GM23338 (cell line): ENCODE measurements at places on chromosomes 7 and 10. TPM values are rescaled to one million over a fixed set of nuclear protein-coding genes. Genes with fewer than 3 reads are reported as not detected.
A peak's percentile ranks its signal among the peaks of the same experiment; 100 is the strongest.

GRCh38 chr7:137925754-137926153 is 76.1 kb downstream of the CREB3L2 start:
- DNase-seq = no peak

The CALHM3 gene
- 0.19 TPM in 1 of 2 replicates, not detected in the other for polyA plus RNA-seq

The USP6NL gene
- 6.8 and 8.1 TPM in 2 replicates for polyA plus RNA-seq

The CLDN3 gene
- polyA plus RNA-seq = 20.1 and 21.4 TPM in 2 replicates

The TAS2R3 gene
- not detected in 2 replicates for polyA plus RNA-seq

The SKIDA1 gene
- polyA plus RNA-seq = 0.94 and 1.5 TPM in 2 replicates

The TEX36 gene
- polyA plus RNA-seq = not detected in 2 replicates

The NKX1-2 gene
- polyA plus RNA-seq = 9.4 and 9.8 TPM in 2 replicates

GRCh38 chr7:46145412-46145811 is 224.3 kb upstream of the IGFBP3 start:
- peak; percentile 92 for DNase-seq

The GPR15LG gene
- not detected in 2 replicates for polyA plus RNA-seq

DNA sequence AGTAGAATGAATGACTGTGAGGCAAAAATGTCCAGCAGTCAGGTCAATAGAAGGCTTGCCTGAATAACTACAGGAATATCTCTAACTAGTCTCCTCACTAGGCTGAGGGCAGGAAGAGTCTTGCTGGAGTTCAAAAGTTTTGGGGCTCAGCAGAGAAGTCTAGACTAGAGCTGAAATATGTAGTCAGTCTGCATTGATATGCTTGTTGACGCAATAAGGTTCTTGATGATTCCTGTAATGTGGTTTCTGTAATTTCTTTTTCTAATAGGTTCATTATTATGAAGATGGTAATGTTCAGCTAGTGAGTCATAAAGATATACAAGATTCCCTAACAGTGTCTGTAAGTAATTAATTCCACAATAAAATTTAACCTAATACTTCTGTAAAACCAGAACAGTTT is 41.5 kb upstream of the ST7 start:
- DNase-seq = no peak

The ADIRF gene
- 0.66 and 1.7 TPM in 2 replicates for polyA plus RNA-seq

The ARHGEF35 gene
- polyA plus RNA-seq = 27.6 and 32.3 TPM in 2 replicates

DNA sequence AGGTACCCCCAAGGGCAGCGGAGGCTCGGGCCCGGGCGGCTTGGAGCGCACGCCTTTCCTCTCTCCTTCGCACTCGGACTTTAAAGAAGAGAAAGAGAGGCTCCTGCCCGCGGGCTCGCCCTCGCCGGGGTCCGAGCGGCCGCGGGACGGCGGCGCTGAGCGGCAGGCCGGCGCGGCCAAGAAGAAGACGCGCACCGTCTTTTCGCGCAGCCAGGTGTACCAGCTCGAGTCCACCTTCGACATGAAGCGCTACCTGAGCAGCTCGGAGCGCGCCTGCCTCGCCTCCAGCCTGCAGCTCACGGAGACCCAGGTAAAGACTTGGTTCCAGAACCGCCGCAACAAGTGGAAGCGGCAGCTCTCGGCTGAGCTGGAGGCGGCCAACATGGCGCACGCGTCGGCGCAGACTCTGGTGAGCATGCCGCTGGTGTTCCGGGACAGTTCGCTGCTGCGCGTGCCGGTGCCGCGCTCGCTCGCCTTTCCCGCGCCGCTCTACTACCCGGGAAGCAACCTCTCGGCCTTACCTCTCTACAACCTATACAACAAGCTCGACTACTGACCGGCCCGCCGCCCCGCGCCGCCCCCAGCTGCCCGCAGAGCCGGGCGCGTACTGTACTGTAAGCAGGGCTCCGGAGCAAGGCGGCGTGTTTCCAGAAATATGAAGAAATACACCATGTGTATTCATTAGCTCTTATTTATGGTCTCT is 1.8 kb downstream of the HMX2 start:
- DNase-seq = peak; percentile 56

DNA sequence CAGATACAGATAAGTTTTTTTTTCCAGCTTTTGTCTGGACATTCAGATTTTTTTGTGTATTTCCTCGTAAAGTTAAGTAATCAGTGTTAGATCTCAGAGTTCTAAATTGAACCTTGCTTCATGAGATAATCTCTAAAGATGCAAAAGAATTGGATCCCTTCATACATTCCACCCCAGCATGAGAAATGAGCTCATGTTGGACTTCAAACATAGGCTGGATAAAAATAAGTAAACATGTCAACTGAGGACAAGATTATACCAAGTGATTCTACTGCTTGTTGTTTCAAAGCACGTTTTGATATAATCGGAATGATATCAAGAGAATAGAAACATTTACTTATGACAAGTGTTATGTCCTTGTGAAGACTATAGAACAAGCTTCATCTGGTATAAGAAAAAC is 117.0 kb upstream of the DKK1 start:
- DNase-seq = no peak

GRCh38 chr10:1121271-1121970 is 65.2 kb downstream of the WDR37 start:
- no peak for DNase-seq

GRCh38 chr7:1367501-1368183 is 91.6 kb downstream of the MICALL2 start:
- no peak for DNase-seq

GRCh38 chr10:121222842-121223241 is 371.7 kb downstream of the WDR11 start:
- no peak for DNase-seq

GRCh38 chr7:75969182-75969581 is 25.2 kb downstream of the TMEM120A start:
- no peak for DNase-seq

GRCh38 chr10:25786161-25786560 is 147.9 kb upstream of the MYO3A start:
- DNase-seq = no peak

The AS3MT gene
- 6.3 and 7.2 TPM in 2 replicates for polyA plus RNA-seq

DNA sequence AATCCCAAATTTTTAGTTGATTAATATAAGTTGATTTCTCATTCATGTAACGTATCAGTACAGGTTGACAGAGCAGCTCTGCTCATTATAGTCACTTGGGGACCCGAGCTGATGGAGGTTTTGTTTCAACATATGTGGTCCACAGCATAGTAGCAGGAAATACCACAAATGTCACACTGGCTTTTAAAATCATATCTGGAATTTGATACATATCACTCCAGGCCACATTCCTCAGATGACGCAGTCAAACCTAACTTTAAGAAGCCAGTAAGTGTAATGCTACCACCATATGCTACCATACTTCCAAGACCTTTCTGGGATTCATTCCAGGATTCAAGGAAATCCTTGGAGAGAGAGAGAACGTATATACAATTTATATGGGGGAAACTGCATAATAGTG is 156.3 kb downstream of the PHF14 start:
- DNase-seq = no peak

- no peak for DNase-seq
These were observed 79.9 kb downstream of the ZMIZ1 start for GRCh38 chr10:79148452-79149344.

DNA sequence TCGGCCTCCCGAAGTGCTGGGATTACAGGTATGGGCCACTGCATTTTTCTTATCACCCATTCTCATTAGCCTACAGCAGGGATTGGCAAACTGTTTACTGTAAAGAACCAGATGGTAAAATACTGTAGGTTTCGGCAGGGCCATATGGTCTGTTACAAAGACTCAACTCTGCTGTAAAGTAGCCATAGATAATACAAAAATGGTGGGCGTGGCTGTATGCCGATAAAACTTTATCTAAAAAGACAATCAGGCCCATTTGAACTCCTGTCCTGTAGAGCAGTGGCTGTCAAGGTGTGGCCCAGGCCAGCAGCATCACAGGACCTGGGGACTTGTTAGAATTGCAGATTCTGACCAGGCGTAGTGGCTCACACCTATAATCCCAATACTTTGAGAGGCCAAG is 134.3 kb downstream of the CUX1 start:
- no peak for DNase-seq

DNA sequence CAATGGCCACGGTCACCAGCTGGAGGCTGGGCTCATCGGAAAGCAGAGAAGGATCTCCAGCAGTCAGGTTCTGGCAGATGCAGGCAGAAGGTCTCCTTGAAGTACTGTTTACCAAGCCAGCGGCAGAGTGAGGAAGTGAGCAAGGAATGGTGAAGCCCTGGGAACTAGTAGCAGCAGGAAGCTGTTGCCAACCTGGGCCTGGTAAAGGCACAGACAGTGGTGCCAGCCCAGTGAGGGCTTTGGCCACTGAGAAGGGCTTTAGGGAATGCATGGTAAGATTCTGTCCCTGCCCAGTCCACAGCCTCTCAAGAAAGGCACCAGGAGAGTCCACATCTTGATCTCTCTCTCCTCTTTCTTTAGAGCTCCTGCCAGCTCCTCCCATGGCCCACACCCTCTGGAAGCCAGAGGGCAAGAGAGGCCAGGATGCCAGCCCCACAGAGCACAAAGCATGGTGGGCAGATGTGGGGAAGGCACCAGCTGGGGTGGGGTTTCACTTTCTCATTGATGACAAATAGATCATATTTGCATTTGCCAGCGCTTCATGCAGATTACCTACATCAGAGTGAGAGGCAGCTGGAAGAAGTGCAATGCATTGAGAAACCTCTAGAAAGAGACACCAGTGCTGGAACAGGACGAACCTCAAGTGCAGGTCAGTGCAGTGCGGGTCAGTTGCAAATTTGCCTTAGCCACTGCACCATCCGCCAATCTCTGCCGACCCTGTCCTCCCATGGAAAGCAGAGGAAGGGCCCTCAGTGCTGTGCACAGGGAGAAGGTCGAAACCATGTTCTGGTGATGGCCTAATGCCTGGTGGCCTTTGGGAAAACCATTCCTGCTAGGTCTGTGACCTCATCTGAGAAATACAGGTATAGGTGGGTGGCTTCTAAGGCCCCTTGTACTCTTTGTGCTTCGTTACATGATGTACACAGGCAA is 667.8 kb upstream of the MKI67 start:
- DNase-seq = no peak

GRCh38 chr7:22591271-22591670 is 91.3 kb upstream of the STEAP1B start:
- no peak for DNase-seq

GRCh38 chr10:57694956-57695608 is 572.6 kb downstream of the IPMK start:
- no peak for DNase-seq

The COL28A1 gene
- 0.70 and 0.80 TPM in 2 replicates for polyA plus RNA-seq

The ANXA8L1 gene
- polyA plus RNA-seq = not detected in 2 replicates

The PSAP gene
- polyA plus RNA-seq = 144 and 151 TPM in 2 replicates

DNA sequence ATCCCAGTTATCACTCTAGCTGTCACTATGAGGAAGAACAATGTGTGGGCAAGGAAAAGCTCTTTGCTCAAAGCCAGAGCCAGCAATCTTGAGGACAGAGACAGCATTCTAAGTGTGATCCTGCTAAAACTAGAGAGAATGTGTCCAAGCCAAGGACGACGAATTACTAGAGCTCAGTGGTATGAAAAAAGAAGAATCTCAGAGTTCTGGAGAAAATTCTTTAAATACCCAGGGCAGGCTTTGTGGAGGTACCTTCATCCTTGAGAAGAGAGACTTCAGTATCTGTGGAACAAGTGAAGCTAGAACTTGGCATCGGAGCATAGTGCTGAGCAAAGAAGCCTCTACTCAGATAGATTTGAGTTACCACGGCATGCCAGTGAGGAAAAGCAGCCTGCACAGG is 209.8 kb downstream of the TRIL start:
- no peak for DNase-seq

The PCDH15 gene
- polyA plus RNA-seq = 0.29 and 0.45 TPM in 2 replicates

GRCh38 chr10:60737242-60737641 is 41.0 kb upstream of the CDK1 start:
- DNase-seq = peak; percentile 13

- DNase-seq = peak; percentile 16
These were observed 96.6 kb downstream of the MKLN1 start for GRCh38 chr7:131424219-131424822.

The PRKG1 gene
- 17.3 and 21.1 TPM in 2 replicates for polyA plus RNA-seq

DNA sequence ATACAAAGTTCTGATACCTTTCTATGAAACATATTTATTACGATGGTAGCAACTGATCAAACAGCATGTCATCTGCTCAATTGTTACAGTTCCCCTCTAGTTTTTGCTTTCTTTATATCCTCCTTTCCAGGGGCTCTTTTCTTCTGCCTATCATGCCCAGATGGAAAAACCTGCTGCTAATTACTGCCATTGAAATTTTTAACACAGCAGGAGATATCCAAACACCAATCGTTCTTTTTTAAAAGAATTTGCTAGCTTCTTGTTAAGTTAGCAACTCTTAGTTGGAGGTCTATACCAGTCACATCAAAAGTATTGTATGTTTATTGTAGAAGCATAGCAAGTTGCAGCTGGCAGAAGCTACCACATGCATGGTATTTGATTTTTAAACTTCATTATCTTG is 768.5 kb downstream of the NXPH1 start:
- DNase-seq = peak; percentile 14

The MYO3A gene
- polyA plus RNA-seq = 1.3 and 3.0 TPM in 2 replicates

GRCh38 chr10:29691564-29692072 is 56.8 kb upstream of the SVIL start:
- no peak for DNase-seq

The OR13A1 gene
- 0.09 and 0.21 TPM in 2 replicates for polyA plus RNA-seq

DNA sequence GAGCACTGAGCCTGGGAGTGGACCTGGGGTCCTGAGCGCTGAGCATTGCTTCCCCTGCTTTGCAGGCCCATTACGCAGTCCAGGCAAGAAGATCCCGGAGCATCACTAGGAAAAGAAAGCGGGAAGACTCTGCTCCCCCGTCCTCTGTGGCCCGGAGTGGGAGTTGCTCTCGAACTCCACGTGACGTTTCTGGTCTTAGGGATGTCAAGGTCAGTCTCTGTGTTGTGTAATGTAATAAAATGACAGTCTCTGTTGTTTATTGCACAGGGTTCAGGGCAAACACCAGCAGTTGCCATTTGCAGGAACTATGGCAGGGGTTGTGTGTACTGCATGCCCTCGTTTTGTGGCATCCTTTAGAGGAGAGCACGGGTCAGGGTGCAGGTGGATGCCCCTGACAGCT is 10.0 kb downstream of the IDI2 start:
- DNase-seq = no peak

- no peak for DNase-seq
These were observed 143.6 kb upstream of the PRR15 start for GRCh38 chr7:29420011-29420410.

The CHRM2 gene
- 0.09 and 0.21 TPM in 2 replicates for polyA plus RNA-seq

The HTRA1 gene
- 8.1 and 12.2 TPM in 2 replicates for polyA plus RNA-seq

- no peak for DNase-seq
These were observed 13.5 kb upstream of the VDAC2 start for GRCh38 chr10:75197066-75197465.

The TMEM229A gene
- polyA plus RNA-seq = 0.63 and 0.94 TPM in 2 replicates

GRCh38 chr7:25662841-25663800 is 434.8 kb upstream of the NPVF start:
- DNase-seq = no peak

DNA sequence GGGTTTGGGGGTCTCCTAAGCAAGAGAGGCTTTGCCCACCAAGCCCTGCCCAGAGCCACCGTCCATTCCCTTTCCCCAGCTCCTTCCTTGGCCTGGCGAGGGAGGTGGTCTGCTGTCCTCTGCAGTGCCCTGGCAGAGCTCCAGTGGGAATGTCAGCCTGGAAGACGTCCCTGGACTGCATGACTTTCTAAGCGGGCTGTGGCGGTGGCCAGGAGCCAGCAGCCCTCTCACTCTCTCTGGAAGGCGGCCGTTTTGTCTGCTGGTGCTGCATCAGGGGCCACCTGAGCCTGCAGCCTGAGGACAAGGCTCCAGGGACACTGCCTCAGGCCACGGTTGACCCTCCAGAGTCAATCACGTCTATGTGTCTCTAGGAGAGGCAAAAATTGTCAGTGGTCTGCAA is 271.0 kb downstream of the SKAP2 start:
- no peak for DNase-seq

- DNase-seq = peak; percentile 44
These were observed at the start of gene CHRM2 for GRCh38 chr7:136868496-136869000. Gene CHRM2 (plus strand): TSS chr7:136868652. CDS start chr7:137014866, 146,214 bp downstream.

The TMEM72 gene
- not detected in 2 replicates for polyA plus RNA-seq

The ZNF853 gene
- 0.32 and 0.78 TPM in 2 replicates for polyA plus RNA-seq
